Right renal cortex interstitium (tissue), 3 donors: ENCODE measurements at places on chromosomes 6 and 20. TPM values are rescaled to one million over a fixed set of nuclear protein-coding genes. Genes with fewer than 3 reads are reported as not detected.

MCCD1 gene
- polyA plus RNA-seq: 24.1 TPM

WFDC12 gene
- not detected for polyA plus RNA-seq

SLC22A7 gene
- 0.75 TPM for polyA plus RNA-seq

PPP1R3G gene
- polyA plus RNA-seq: 1.7 TPM

LCA5 gene
- 12.9 TPM for polyA plus RNA-seq

SMIM29 gene
- 12.4 TPM for polyA plus RNA-seq

CEP57L1 gene
- 23.9 TPM for polyA plus RNA-seq

ATP6V1G2 gene
- 5.7 TPM for polyA plus RNA-seq

NR2E1 gene
- not detected for polyA plus RNA-seq

TNF gene
- polyA plus RNA-seq: 0.16 TPM

SLC13A3 gene
- polyA plus RNA-seq: 17.6 TPM

DSP gene
- polyA plus RNA-seq: 85.6 TPM

GCNT2 gene
- 17.0 TPM for polyA plus RNA-seq

HLA-DMA gene
- polyA plus RNA-seq: 13.7 TPM

CTAGE9 gene
- not detected for polyA plus RNA-seq

FOXQ1 gene
- 8.1 TPM for polyA plus RNA-seq

SRMS gene
- polyA plus RNA-seq: 0.08 TPM
